ENCODE measurements at places on chromosomes 12 and 14. TPM values are rescaled to one million over a fixed set of nuclear protein-coding genes. Genes with fewer than 3 reads are reported as not detected.
A peak's percentile ranks its signal among the peaks of the same experiment; 100 is the strongest.

DNA sequence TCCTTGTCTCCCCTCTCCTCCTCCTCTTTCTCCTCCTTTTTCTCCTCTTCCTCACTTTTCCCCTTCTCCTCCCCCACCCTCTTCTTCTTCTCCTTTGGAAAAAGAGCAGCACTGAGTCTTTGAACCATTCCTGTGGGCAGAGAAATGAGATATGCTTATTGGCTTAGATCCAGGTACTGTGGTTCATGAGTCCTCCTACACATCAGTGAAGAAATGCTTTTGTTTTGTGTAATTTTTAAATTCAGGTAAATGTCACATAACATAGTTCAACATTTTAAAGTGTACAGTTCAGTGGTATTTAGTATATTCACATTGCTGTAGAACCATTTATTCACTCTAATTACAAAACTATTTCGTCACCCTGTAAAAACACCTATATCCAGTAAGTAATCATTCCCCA, 402.1 kb downstream of the AACS start:
- DNase-seq: no peak

- no peak for DNase-seq
These were observed 11.6 kb downstream of the RMST start for GRCh38 chr12:97474161-97474560.

GRCh38 chr12:80864046-80864735, 73.5 kb downstream of the LIN7A start:
- no peak for DNase-seq

The SPX gene
- 16.4 TPM for total RNA-seq

- DNase-seq: no peak
These were observed 164.1 kb downstream of the ITPR2 start for GRCh38 chr12:26668847-26669246.

DNA sequence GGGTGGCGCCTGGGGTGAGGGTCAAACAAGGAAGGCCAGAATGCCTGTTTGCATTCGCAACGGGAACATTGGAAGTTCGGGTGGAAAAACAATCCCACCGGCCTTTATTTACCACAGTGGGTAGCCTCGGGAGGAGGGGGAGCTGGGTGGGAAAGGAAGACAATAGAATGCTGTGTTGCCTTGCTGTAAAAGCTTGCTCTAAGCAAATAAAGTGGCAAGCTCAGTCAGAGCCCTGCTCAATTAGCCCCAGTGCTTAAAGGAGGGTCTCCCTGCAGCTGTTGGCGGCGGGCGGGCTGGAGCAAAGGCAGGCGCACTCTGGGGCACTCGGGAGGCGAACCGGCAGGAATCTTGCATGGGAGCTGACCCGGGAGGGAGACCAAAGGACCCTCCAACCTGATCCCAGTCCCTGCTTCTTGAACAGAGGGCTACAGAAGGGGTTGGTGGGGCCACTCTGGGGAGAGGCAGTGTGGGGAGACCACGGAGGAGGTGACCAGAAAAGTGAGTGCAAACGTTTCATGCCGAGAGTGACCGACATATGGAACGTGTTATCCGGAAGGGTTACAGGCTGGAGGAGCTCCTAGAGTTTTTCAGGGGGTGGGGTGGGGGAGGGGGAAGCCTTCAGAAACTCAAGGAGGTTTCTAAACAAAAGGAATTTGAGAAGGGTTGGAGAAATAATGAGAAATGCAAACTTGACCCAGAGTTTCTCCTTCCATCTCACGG, 48.5 kb downstream of the NTF3 start:
- DNase-seq: no peak

The CCDC196 gene
- not detected for total RNA-seq

DNA sequence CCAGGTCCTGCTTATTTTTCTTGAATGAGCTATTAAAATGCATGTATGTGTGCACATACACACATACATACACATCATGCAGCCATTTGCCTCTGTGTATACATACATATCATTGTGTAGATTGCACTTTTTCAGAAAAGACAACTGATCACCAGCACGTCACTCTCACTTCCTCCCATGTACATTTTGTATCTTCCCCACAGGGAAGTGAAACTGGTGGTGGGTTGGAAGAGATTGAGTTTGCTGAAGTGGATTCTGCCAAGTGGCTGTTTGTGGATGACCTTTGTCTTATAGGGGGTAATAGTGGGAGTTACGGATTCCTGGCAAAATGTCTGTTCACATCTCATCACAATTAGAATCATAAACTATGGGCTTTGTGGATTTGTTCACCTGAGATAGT, 448.6 kb downstream of the RAD51B start:
- DNase-seq: no peak

DNA sequence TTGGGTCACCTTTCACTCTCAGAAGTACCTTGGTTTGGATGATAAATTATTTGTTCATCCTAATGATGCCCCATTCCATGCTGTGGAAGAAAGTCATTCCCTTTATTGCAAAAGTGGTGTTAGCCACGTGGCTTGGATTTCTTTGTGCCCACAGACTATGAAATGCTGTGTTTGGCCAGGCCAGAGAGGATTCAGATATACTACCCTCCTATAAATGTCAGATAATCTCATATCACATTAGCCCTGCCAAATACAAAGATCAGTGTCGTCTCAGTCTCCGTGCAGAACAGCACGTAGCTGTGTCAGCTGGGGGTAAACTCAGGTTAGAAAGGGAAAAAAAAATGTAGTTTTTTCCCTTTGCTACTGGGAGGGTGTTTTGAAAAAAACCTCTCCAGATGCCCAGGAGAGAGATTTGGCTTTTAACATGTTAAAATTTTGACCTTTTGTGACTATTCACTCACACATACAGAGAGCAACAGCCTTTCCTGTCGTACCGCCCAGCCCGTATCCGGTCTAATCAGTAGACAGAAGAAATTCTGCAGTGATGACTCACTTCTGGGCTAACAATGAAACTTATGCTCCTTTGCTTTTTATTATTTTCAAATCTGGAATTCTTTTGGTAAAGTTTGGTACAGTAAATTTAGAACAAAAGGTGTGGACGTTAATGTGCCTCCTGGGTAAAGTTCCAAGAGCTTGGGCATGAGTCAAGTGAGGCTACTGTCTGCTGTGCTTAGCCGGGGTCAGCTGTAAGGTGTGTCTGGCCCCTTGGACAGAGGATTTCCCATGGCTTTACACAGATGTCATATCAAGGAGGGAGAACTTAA, 8.5 kb upstream of the PTPRB start:
- peak; percentile 67 for DNase-seq

The NRL gene
- 3.5 TPM for total RNA-seq

The PRH2 gene
- total RNA-seq: not detected

The ADAMTS20 gene
- total RNA-seq: not detected

The VASH1 gene
- 20.2 TPM for total RNA-seq

- DNase-seq: no peak
These were observed 16.2 kb downstream of the ABHD4 start for GRCh38 chr14:22614240-22614799.

GRCh38 chr12:57603324-57603723, 1.3 kb upstream of the DTX3 start:
- no peak for DNase-seq

DNA sequence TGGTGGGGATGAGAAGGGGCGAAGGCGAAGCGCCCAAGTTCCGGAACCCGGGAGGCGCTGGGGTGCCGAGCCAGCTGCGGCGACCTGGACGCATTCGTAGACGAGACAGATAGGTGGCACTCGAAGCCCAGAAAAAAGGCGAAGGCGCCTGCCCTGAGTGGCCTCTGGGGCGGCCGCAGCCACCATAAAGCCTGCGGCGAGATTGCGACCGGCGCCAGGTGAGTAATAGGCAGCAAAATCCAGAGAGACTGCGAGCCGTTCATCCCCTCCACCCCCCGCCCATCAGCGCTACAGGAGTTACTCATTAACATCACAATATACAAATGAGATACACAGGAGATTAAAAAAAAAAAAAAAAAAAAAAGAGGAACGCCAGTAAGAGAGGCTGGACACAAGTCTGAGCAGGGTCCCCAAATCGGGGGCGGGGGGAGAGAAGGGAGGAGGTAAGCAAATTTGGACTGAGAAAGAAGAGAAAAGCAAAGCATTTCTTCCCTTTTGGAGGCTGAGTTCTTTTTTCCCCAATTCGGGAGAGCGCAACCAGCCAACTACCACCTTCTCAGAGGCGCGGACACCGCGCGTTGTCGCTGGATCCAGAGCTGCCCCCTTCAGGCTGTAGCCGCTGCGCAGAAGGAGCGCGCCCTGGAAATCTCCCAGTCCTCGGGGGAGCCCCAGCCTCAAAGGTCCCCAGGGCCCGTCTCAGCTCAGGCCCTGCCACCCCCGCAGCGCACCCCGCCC, 15.7 kb downstream of the TBX3 start:
- peak; percentile 78 for DNase-seq

DNA sequence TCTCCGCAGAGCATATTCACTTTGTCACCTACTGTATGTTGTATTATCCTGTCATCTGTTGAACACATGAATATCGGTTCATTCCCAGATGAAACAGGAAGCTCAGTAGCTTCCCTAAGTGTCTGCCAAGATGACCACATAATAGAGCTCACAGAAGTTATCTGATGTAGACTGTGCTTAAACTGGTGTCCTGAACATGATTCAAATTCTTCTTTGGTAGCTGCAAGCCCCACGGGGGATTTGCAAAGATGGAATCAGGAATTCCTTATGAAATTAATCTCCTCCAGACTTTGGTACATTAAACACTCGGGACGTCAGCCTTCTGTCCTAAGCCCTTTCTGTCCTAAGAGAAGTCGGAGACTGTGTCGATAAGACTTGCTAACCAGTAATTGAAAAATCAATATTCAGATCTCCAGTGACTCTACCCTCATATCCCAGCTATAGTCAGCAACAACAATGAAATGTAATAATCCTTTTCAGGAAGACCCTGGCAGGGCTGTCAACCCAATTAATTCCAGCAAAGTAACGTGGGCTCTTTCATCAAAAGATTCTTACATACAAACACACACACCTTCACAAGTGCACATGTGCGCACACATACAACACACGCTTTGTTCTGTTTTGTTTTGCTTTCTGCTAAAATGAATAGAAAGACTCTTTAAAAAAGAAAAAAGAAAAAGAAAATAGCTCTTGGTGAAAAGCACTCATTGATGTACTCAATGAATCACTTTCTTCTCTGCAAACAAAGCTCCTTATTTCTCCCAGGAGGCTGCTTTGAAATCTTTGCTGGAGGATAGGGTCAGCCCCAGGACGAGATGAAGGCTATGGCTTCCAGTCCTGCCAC, 127.2 kb downstream of the RIMBP2 start:
- DNase-seq: no peak

GRCh38 chr14:104123879-104124278, 14.5 kb upstream of the KIF26A start:
- no peak for DNase-seq

GRCh38 chr12:31896514-31897039, 62.6 kb upstream of the RESF1 start:
- no peak for DNase-seq

DNA sequence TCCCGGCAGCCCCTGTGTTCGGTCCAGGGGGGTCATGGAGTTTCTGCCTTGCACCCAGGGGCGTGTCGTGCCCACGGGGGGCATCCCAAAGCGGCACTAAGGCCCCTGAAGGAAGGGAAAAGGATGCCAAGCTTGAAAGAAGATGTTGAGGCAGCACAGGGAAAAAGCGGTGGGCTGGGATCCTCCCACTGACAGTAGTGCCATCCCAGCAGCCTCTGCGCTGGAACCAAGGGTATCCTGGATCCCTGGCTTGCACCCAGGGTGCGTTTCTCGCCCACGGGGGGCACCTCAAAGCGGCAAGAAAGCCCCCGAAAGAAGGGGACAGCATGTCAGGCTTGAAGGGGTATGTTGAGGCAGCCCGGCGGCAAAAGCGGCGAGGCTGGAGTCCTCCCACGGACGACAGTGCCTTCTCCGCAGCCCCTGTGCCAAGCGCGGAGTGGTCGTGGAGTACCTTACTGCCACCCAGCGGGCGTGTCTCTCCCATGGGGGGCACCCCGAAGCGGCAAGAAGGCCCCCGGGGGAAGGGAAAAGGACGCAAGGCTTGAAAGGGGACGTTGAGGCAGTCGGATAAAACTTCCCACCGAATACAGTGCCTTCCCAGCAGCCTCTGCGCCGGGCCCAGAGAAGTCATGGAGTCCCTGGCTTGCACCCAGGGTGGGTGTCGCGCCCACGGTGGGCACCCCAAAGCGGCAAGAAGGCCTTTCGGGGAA, 164.4 kb upstream of the ALG10B start:
- DNase-seq: no peak

GRCh38 chr12:43148691-43149090, 403.3 kb downstream of the ADAMTS20 start:
- DNase-seq: no peak

The ADAM21 gene
- 0.26 TPM for total RNA-seq

- no peak for DNase-seq
These were observed 16.7 kb downstream of the PNP start for GRCh38 chr14:20485900-20486299.

The HNF1A gene
- not detected for total RNA-seq

DNA sequence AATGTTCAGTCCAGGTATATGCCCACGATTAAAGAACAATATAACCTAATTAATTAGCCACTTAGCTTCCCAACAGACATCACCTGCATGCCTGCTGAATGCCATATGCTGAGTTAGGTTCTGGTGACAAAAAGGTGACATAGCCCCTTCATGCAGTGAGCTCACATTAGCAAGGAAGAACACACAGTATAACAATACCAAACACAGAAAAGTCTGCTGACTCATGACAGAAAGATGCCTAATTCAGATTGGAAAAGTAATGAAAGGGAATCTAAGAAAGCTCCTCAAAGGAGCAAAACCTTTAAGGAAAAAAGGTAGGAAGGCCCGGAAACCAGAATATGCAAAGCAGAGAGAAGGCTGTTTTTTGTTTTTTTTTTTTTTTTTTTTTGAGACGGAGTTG, 59.0 kb downstream of the FERMT2 start:
- DNase-seq: no peak

The DHRS2 gene
- not detected for total RNA-seq

GRCh38 chr12:42568952-42569915, 20.3 kb downstream of the PRICKLE1 start:
- no peak for DNase-seq

GRCh38 chr14:34035177-34035933, 84.5 kb upstream of the EGLN3 start:
- peak; percentile 46 for DNase-seq

DNA sequence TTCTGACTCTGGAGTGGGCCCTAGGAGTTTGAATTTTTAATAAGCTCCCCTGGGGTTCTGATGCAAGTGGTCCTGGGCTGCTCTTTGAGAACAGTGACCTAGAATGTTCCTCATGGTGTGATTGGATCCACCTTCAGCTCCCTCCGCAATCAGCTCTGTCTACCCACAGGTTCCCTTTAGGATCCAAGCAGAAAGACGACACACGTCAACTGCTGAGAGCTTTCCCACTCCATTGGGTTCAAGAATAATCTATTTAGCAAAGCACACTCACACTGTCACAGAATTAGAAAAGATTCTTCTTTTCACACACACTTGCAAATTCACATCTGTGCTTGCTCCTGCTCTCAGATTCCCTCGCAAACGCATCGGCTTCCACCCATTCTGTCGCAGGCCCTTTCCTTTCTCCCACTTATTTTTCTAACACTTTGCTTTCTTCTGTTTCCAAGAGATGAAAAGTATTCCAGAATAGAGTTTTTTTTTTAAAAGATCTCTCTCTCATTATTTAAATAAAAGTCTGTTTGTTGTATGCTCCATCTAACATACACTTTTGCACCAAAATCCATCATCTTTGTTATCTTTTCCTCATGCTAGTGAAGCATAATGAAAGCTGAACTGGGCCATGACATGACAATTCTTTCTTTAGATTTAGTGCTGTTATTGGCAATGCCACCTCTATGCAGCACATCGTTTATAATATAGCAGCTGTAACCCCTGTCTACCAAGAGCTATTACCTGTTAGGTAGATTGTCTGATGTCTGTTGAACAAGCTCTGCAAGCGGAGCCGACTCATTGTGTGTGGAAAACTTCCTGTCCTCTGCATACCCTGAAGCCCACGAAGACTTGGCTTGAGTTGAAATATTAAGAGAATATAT, 73.1 kb downstream of the CACNA1C start:
- no peak for DNase-seq

- no peak for DNase-seq
These were observed 36.3 kb downstream of the IGF1 start for GRCh38 chr12:102444093-102444492.
